Stimulated activated CD8-positive, alpha-beta memory T cell treated with anti-CD3 and anti-CD28 coated beads, Interleukin-4, amount 100 ng/mL, for 48 hours (primary cell): ENCODE measurements at places on chromosomes 11 and 22.

- DNase-seq: no peak
Measured at GRCh38 chr11:1883346-1884302, 8.1 kb downstream of the PRR33 start.

GRCh38 chr11:82718307-82718706 is 15.4 kb downstream of the FAM181B start:
- DNase-seq: no peak

GRCh38 chr11:47185305-47186075 is 744 bp downstream of the PACSIN3 start:
- DNase-seq: no peak

DNA sequence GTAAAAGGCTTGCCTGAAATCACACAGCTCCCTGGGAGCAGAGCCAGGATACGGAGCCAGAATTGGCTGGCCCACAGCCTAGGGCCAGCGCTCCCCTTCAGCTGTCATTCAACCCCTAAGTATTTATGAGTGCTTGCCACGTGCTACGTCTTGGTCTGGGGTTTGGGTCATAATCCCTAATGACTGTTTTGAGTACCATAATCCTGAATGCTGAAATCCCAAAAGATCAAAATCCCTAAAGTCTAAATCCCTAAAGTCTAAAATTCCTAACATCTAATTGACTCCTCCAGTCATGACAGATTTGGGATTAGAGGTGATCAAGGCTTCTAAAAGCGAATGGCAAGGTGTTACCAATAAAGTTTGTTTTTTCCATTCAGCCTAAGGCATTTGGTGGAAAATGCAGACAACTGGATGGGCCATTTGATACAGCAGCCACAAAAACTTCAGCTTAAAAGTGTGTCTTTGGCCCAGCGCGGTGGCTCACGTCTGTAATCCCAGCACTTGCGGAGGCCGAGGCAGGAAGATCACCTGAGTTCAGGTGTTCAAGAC is 59.8 kb upstream of the PRR5 start:
- DNase-seq: no peak

GRCh38 chr11:35711173-35711910 is 48.8 kb downstream of the TRIM44 start:
- DNase-seq: no peak

- no peak for DNase-seq
Measured at GRCh38 chr11:120239713-120240640, at the start of gene POU2F3. Gene POU2F3, plus strand, starts transcription at chr11:120240140. Its CDS starts 204 bp downstream, at chr11:120240344.
